ENCODE measurements at places on chromosomes 5 and 9.

DNA sequence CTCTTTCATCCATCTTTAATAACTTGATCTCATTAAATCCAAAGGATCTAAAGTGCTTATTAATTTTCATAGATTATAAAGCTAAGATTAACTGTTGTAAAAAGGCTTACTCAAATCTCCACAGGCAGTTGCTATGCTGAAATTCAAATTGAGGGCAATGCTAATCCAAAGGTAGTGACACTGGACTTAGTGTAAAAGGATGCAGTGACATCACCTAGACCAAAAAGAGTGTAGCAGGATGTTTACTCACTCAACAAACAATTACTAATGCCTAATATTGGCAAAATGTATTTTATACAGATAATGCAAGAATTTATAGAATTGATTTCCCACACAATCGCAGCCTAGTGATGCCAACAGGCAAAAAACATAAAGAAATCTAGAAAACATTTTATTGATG is 756.2 kb downstream of the CDH9 start:
- no peak for DNase-seq

GRCh38 chr9:3018071-3018470 is 174.2 kb upstream of the PUM3 start:
- DNase-seq = no peak

DNA sequence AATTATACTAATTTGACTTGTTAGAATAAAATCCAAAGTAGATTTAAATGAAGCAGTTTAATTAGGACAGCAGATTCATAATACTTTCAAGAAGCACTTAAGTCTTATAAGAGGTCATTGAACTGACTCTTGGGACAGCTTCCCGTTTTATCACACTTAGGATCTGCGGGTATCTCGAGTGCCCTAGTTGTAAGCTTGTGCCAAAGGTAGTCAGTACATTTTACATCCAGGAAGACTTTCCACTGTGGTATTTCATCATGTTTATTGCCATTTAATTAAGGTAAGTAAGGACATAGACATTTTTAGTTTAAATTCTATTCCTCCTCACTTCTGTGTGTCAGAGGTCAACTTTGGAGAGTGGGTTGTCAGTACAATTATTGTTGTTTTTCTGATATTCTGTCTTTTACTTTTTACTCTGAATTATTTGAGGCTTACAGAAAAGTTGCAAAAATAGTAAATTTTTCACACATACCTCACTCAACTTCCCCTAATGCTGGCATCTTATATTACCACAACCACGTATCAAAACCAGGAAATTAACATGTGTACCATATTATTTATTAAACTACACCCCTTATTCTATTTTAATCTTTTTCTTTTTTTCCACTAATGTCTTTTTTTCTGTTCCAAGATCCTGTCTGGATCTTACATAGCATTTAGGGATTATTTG is 7.5 kb upstream of the ZNF367 start:
- no peak for DNase-seq

DNA sequence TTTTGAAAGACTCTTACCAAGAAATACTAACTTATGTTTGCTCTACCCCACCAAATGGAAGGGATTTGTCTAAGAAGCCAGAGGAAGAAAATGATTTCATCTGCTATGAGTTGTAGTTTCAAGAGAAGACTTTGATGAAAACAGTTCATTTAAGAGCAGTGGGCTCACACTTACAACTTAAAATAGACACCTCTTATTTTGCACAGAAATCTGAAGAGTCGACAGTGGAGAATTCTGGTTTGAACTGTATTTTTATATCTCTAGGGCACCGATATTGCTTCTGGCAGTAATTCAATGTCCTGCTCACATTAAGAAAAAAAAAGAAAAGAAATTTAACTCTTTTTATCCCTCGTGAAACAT is 1.9 kb upstream of the DAB2 start:
- no peak for DNase-seq

GRCh38 chr9:127856094-127856728 is 1.8 kb upstream of the ENG start:
- DNase-seq = no peak

Data from epithelial cell of prostate (primary cell).